NCI-H1092 treated with DMSO at 0.1 percent for 48 hours (cell line): ENCODE measurements at places on chromosomes 2 and 18.

DNA sequence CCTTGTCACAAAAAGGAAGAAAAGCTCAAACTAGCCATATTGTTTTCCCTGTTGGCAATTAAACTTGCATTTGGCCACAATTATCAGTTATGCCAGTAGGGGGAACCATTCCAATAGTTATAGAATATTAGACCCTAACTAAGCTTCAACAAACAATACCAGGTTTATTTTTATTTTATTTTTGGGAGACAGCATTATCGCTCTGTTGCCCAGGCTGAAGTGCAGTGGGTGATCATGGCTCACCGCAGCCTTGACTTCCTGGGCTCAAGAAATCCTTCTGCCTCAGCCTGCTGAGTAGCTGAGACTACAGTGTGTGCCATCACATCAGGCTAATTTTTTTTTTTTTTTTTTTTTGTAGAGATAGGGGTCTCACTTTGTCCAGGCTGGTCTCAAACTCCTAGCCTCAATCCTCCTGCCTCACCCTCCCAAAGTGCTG lies 102.1 kb downstream of the ATAD2B start:
- DNase-seq = peak; percentile 10

GRCh38 chr2:182706751-182707150 lies 9.3 kb upstream of the DNAJC10 start:
- DNase-seq = no peak

DNA sequence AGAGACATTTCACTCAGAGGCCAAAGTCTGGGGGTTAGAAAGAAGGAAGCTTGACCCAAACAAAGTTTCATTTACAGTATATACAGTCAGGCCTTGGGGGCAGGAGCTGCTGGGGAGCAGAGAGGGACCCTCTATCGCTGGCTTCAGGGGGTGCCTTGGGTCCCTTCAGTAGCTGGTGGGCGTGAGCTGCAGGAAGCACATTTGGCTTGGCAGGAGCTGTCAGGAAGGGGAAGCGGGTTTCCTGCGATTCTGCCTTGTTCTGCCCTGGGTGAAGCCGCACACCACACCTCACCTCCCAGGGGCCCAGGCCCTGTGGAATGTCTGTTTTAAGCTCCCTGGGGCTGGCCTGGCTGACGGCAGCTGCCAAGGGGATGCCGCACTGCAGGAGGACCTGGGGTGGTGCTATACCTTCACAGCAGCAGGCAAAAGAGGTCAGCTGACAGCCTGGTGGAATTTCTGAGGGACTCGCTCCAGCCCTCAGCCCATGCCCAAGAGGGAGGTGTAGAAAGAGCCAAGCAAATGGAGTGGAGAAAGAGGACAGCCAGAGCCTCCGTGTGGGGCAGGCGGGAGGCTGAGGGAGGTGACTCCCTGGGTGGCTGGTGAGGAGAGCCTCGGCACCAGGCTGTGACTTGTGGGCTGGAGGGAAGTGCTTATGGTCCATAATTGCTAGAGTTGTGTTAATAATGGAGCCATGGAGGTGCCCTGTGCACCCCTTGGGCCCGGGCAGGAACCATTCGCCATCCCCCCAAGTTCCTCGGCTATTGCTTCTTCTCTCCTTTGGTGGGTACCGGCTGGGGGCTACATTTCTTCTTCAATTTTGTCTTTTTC lies 43.9 kb downstream of the PSD4 start:
- no peak for DNase-seq

GRCh38 chr18:78980777-78981380 lies 1.3 kb downstream of the SALL3 start:
- DNase-seq = no peak

DNA sequence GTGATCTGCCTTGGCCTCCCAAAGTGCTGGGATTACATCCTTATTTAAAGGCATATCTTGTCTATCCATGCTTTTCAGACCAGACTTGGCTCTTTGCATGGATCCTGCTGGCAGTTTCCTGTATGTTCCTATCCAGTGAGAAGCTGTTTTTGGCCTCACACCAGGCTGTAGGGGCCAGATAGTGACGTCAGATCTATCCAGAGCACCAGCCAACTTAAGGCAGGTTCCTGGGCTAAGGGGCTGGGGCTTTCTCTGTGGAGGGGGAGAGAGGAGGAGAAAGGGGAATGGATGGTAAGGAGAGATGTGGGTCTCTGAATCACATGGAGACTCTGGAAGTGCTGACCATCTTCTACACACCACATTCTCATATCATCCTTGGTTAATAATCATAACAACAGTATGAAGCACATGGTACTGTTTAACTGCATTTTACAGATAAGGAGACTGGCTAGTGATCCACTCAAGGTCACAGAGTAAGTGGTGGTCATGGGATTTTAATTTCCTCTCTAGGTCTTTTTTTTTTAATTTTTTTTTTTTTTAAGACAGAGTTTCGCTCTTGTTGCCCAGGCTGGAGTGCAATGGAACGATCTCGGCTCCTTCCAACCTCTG lies 2.0 kb upstream of the FAM117B start:
- DNase-seq = no peak

GRCh38 chr2:186913870-186914269 lies 64.9 kb upstream of the ZSWIM2 start:
- DNase-seq = no peak

DNA sequence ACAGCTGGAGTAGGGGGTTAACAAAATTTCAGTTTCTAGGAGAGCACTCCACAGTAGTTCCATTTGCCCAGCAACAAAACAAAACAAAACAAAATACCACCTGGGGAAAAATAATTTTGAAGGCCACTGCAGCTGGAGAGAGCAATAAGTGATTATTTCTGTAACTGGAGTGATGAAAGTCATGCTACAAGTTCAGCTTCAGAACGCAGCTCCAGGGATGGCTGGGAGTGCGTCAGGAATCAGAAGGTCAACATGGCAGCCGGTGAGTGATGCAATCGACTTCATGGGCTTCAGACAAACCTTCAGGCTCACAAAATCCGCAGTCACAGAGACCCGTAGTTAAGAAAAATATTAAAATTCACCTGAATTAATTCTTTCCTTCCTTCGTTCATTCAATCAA lies 41.0 kb downstream of the ABHD3 start:
- no peak for DNase-seq

DNA sequence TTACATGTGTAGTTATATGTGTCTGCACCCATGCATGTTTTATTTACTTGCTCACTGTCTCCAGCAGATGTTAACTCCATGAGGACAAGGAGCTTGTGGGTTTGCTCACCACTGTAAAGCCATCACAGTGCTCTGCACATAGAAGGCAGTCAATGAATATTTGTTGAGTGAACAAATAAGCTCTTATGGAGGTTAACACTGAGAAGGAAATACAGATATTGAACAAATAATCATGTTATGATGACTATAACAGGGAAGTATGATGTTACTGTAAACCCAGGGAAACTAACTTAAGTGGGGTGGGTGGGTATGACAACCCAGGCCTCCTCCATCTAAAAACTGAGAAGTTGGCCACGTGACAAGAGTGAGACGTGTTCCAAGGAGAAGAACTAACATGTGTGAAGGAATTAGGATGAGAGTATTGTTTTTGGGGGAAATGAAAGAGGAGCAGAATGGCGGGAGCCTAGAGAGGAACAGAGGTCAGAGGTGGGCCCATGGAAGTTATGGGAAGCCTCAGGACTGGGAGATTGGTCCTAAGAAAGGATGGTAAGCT lies 6.0 kb upstream of the FAM117B start:
- no peak for DNase-seq

DNA sequence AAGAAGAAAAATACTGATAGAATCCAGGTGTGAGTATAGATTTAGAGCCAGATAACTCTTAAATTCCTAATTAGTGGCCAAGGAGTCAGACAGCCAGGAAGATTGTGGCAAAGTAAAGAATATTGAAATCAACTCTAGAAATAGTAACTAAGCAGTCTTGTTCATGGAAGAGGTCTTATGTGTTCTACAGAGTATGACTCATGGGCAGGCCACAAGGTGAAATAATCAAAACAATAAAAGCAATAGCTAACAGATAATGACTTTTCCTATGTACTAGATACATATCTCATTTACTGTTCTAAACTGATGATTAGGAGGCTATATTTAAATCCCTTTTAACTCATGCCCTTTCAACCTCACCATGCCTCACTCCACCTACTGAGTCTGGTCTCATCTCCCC lies 227.4 kb upstream of the COL3A1 start:
- DNase-seq = no peak

DNA sequence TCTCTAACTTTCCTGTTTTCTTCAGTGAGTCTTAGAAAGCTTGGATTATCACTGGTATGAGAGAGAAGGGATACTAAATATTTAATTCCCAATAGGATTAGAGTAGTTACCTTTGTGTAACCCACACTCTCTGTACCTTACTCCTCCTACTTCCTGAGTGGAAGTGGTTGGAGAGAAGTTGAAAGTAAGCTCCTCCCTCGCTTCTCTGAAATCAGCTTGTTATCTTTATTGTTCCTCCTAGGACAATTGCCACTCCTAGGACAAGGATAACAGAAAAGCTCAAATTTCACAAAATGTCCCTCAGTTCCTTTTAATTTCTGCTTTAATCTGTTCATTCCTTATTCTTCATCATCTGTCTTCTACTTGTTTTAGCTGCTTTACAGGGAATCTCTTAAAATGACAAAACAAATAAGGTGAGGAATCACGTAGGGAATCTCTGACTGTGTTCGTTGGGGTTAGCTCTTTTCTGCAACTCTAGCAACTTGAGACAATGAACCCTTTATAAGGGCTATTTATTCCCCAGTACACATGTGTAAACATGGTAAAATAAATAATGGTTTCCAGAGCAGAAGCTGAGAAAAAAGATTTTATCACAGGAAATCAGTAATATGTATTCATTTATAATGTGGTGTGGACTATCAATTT lies 8.6 kb downstream of the ITPRID2 start:
- no peak for DNase-seq

DNA sequence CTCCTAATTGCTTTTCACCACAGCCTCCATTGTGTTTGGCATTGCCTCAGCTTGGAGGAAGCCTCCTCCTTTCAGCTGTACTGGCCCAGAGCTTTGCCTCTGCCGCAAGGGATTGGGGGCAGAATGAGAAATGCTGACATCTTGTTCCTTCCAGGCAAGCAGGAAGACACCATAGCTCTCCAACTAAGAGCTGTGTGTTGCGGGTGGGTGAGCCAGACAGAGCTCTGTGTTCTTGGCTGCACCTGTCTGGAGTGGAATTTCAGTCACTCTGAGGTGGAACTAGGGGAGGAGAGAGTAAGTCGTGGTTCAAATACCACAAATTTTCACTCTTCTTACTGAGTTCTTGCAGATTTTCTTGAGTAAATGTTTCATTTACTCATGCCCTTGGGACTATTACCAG lies 36.6 kb upstream of the KCNF1 start:
- DNase-seq = no peak

DNA sequence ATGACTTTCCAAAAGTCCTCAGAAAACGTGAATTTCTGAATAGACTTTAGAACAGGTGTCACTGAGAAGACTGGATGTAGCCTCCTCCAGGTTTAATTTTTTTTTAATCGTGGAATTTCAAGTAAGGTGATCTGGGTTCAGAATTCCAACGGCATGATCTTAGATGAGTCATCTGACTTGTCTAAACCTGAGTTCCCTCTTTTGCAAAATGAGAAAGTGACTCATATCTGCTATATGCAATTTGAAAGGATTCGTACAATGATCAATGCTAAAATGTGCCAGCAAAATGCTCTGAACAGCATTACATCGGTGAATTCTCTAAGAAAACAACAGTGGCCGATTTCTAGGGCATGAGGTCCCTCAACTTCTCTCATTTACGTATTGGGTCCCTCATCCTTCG lies 69.1 kb upstream of the ZNF516 start:
- no peak for DNase-seq

DNA sequence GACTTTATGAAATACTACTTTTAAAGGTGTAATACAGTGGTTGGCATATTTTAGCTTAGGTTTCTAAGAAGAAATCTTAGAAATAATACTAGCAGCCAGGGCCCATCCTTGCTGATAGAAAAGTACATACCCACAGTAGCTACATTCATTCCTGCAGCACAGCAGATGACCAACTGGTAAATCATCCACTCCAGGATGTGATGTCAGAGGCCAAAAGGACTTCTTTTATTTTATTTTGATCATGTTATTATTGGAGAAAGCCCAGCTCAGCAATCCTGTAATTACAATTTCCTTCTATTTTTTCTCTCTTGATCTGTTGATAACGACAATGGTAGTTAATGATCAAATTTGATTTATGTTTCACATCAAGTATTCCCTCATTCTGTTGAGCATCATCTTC lies 18.0 kb upstream of the TTN start:
- DNase-seq = no peak

DNA sequence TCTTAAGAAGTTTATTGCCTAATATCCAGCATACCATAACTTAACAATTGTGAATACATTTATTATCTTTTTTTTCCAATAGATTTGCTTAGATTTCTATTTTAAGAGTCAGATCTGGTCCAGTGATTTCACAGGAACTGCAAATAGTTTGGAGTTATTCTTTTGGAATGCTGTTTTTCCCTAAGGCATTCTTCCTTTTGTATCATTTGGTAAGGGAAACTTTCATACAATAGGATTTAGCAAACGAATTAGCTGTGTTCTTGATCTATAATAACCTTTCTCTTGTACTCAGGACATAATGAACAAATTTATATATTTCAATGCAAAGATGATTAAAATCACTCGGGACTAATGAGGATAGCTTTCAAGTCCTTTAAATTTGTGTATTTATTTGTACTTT lies 201.6 kb downstream of the ERBB4 start:
- DNase-seq = no peak

GRCh38 chr2:159963700-159964099 lies 98.7 kb downstream of the PLA2R1 start:
- no peak for DNase-seq

DNA sequence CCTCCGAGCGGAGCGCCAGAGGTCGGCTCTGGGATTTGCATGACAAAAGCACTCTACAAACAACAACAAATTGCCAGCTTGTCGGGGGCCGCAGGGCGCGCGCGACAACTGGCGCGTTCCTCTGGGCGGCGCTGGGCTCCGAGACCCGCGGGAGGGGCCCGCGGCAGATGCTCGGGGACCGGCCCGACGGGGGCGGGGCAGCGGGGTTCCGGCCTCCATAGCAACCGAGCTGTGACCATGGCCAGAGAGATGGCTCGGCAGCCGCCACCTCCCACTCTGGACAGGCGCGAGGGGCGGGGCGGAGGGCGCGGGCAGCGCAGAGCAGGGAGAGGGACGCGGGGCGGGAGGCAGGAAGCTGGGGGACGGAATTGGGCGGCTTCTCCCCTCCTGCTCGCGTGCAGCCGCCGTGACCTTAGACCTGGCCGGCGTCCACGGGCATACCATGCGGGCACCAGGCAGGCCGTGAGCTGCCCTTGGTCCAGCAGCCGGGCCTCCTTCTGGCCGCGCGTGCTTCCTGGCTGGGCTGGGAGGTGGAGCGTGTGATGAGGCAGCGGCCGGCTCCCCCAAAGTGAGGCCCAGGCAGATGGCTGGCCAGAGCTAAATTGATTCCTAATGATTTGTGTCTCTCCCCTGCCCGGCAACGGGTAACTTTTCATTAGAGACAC lies 171.5 kb downstream of the CELF4 start:
- peak; percentile 76 for DNase-seq

DNA sequence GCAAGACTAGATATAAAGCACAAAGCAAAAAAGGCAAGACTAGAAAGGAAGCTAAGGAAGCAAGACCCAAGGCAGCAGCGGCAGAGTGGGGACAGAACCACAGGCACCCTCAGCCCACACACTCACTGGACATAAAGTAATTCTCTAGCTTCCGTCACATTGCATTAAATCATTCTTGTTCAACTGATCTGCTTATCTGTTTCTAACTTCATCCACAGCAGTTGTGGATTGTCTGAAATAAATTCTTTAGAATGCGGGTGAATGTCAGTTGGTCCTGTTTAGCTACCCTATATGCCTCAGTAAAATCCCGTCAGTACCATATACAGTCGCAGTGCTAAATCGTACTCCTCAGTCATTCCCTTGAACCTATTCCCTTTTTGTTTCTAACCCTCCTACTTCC lies 183.2 kb upstream of the SLC39A10 start:
- no peak for DNase-seq
